ENCODE measurements at places on chromosomes 13 and 19. TPM values are rescaled to one million over a fixed set of nuclear protein-coding genes. Genes with fewer than 3 reads are reported as not detected.
A peak's percentile ranks its signal among the peaks of the same experiment; 100 is the strongest.

PRX gene
- total RNA-seq: 7.8 TPM

- no peak overlapping the region for H3K4me3 ChIP-seq
- H3K36me3 ChIP-seq: no peaks in the 10 kb centered on the region
- H3K27me3 ChIP-seq: no peaks in the 10 kb centered on the region
- no peaks in the 10 kb centered on the region for H3K4me1 ChIP-seq
- no peak for DNase-seq
These were observed 363.1 kb downstream of the FGF14 start for GRCh38 chr13:102038787-102039186.

DNA sequence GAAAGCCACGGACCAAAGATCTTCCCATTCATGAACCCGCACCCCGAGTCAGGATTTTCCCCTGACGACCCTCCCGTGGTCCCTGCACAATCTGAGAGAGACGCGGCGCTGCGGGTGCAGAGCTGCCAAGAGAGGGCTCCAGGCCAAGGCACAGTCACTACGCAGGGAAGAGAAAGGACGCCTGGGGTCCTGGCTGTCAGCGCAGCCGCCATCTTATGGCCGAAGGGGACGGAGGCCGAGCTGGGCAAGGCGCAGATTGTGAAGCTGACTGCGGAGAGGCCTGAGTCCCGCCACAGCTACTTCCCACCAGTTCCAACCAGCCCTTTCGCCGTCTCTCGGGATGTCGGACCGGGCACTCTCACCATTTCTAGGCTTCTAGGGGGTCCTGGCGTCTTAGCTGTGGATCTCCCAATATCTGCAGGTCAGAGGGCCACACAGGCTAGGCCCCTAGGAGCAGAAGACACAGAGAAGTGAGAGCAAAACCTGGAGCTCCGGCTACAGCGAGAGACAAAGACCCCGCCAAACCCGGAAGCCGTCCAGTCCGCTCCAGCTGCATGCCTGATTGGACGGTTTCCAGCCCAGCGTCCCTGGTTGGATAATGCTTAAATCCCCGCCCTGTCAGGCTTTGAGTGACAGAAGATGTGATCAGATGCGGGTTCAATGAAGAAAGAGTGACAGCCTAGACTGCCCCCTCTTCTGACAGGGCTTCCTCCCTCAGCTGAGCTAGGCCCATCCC is at the start of gene ZNF100:
Gene ZNF100, minus strand, starts transcription at position 515 of the 736 bp plus-strand sequence. Its CDS starts 150 bp downstream, at position 365.
- DNase-seq: peak; percentile 97
- peak within 1 kb of the TSS; percentile 92 for H3K27ac ChIP-seq
- H3K27me3 ChIP-seq: no peaks in the 10 kb centered on the region
- H3K4me1 ChIP-seq: peaks cover 15% of the 10 kb centered on the region

- H3K36me3 ChIP-seq: no peaks in the 10 kb centered on the region
- no peaks in the 10 kb centered on the region for H3K4me1 ChIP-seq
- DNase-seq: no peak
- H3K27me3 ChIP-seq: no peaks in the 10 kb centered on the region
- no peak overlapping the region for H3K27ac ChIP-seq
- no peak overlapping the region for H3K4me3 ChIP-seq
These were observed 603.4 kb upstream of the PCDH9 start for GRCh38 chr13:67833564-67833963.

TSKS gene
- 0.47 TPM for total RNA-seq

DKKL1 gene
- total RNA-seq: not detected

DNA sequence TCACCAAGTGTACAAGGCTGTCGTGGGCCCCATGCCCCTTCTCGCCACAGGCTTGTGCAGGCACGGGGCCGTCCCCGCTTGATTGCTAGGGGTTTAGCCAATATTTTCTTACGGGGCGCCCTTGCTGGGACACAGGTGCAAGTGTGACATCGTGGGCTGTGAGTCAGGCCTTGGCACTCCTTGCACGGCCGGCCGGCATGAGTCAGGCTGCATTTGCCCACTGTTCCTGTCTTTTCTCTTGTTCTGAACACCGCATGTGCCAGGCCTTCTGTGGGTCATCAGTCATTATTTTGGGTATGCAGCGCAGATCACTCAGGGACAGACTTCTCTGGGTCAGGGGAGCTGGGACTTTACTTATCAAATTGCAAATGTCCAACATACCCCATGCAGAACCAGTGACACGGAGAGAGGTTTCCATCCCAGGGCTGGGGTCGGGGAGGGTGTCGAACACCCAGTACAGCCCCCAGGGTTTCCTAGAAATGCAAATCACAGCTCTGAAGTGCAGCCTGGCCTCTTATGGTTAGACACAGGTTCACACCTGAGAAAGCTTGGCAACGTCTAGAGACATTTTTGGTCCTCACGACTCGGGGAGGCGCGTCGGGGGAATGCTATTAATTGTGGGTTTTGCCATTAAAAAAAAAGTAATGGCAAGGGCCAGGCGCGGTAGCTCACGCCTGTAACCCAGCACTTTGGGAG is 22.5 kb upstream of the KLF2 start:
- H3K27me3 ChIP-seq: no peaks in the 10 kb centered on the region
- no peaks in the 10 kb centered on the region for H3K4me1 ChIP-seq
- H3K36me3 ChIP-seq: no peaks in the 10 kb centered on the region
- H3K27ac ChIP-seq: no peak overlapping the region

DNA sequence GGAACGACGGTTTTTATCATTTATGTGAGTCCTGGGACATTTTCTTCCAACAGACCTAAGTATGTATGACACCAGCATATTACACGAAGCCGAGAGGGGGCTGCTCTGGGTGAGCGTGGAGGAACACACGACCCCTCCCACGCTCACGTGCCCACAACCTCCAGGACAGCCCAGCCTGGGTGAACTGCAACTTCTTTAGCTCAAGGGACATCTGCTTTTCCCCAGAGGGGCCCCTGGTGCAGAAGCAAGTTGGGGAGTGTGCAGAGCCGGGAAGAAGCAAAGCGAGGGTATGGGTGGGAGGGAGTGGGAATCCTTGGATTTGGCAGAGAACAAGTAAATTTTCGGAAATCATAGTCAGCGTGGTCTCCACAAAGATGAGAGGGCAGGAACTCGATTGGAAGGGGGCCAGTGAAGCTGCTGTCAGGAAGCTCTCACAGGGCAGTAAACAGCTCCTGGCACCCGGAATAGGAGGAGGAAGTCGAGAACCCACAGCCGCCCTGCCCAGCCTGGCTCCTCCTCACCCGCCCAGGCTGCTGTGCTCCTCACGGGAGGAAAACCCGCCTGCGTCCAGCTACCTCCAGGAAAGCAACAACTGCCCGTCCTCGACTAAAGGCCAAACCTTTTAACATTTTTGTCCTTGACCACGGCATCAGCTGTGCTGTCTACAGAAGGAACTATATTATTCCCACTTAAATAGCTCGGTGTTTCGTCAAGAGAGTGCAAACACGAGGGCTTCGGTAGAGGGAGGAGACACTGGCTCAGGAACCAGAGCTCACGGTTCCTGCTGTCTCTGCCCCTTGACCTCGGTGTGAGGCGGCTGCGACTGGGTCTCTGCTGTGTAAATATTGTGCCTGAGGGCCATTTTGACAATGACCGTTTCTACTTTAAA is 17.2 kb upstream of the CFAP97D2 start:
- H3K27me3 ChIP-seq: peaks cover 6% of the 10 kb centered on the region
- peaks cover 3% of the 10 kb centered on the region for H3K4me1 ChIP-seq
- H3K36me3 ChIP-seq: no peaks in the 10 kb centered on the region
- no peak overlapping the region for H3K4me3 ChIP-seq

DNA sequence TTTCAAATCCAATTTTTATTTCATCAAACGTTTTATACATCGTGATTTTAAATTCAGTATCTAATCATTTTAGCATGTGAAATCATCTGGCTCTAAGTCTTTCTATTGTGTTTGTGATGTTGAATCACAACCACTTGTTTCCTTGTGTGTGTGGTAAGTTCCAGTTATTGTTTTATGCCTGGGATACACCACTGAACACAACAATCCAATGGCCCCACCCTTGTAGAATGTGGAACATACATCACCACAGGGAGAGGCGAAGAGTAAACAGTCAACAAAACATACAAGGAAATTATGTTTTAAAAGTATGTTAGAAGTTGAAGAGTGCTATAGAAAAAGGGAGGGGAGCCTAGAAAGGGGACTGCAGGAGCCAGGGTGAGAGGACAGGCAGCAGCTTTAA is 100.5 kb downstream of the EPSTI1 start:
- H3K27me3 ChIP-seq: no peaks in the 10 kb centered on the region
- no peaks in the 10 kb centered on the region for H3K36me3 ChIP-seq
- no peak overlapping the region for H3K4me3 ChIP-seq
- H3K27ac ChIP-seq: no peak overlapping the region

- H3K4me3 ChIP-seq: no peak overlapping the region
- no peaks in the 10 kb centered on the region for H3K36me3 ChIP-seq
- DNase-seq: no peak
- peaks cover 11% of the 10 kb centered on the region for H3K4me1 ChIP-seq
- no peaks in the 10 kb centered on the region for H3K27me3 ChIP-seq
These were observed 20.9 kb downstream of the CARM1 start for GRCh38 chr19:10892256-10892655.

GARIN5A gene
- 1.6 TPM for total RNA-seq

- H3K4me1 ChIP-seq: peaks cover 19% of the 10 kb centered on the region
- no peaks in the 10 kb centered on the region for H3K36me3 ChIP-seq
- H3K27ac ChIP-seq: no peak overlapping the region
- no peak for DNase-seq
These were observed 19.9 kb upstream of the DHRS12 start for GRCh38 chr13:51823863-51824262.

GRCh38 chr13:49976314-49977258 is 20.3 kb upstream of the TRIM13 start:
- peak; percentile 60 for DNase-seq
- H3K27me3 ChIP-seq: no peaks in the 10 kb centered on the region
- no peak overlapping the region for H3K27ac ChIP-seq
- H3K36me3 ChIP-seq: no peaks in the 10 kb centered on the region

DNA sequence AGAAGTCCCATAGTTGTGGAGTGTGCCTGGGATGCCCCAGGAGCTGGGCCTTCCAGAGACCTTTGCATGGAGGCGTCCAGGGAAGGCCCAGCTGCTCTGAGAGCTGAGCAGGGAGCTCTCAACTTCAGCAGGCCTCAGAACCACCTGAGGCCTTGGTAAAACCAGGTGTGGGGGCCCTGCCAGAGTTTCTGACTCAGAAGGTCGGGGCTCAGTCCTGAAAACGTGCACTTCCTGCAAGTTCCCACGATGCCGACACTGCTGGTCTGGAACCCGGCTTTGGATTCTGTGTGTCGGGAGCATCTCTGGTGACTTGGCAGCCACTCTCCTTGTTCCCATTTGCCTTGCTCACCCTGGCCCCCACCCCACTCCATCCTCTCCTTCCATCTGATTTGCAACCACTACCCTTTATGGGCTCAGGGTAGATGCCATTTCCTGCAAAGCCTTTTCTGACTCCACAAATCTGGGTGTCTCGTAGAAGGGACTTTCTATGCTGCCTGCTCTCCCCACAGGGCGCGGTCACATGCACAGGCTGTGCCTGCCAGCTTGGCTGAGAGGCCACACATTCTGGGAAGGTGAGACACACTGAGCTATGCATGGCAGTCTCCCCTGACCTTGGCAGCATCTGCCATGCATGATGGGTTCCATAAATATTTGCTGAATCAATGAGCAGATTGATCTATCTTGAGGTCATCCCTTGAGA is 244.7 kb downstream of the COL4A1 start:
- no peak for DNase-seq
- no peaks in the 10 kb centered on the region for H3K4me1 ChIP-seq
- no peak overlapping the region for H3K4me3 ChIP-seq
- no peaks in the 10 kb centered on the region for H3K27me3 ChIP-seq
- H3K27ac ChIP-seq: no peak overlapping the region
- H3K36me3 ChIP-seq: no peaks in the 10 kb centered on the region

GRIK5 gene
- total RNA-seq: 1.0 TPM

GRCh38 chr13:37490176-37490779 is 108.3 kb downstream of the POSTN start:
- H3K4me1 ChIP-seq: no peaks in the 10 kb centered on the region
- no peaks in the 10 kb centered on the region for H3K27me3 ChIP-seq
- H3K27ac ChIP-seq: no peak overlapping the region
- DNase-seq: no peak

Measured in adrenal gland (tissue), 19 donors.